ENCODE measurements at places on chromosomes 4 and X.
A peak's percentile ranks its signal among the peaks of the same experiment; 100 is the strongest.

- DNase-seq, result no peak
Measured at GRCh38 chr4:91171217-91171616, 1044.0 kb downstream of the CCSER1 start.

GRCh38 chr4:137067735-137068134 lies 464.6 kb downstream of the PCDH18 start:
- DNase-seq, result no peak

DNA sequence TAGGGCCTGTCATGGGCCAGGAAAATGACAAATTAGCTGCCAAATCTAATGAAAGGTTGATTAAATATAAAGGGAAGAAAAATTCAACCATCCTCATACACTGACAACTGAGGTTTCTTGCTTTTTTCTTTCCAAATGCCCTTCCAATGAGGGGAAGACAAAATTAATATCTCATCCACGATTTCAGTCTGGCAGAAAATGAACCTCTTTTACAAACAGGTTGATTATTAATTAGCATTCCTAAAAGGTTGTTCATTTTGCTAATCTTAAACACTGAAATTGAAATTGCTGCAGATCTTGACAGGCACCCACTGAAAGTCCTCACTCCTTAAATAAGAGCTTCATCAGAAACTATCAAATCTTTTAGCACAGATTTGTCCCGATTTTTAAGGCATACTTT lies 45.5 kb downstream of the NPFFR2 start:
- no peak for DNase-seq

GRCh38 chr4:66572949-66573348 lies 902.7 kb upstream of the EPHA5 start:
- peak; percentile 77 for DNase-seq

DNA sequence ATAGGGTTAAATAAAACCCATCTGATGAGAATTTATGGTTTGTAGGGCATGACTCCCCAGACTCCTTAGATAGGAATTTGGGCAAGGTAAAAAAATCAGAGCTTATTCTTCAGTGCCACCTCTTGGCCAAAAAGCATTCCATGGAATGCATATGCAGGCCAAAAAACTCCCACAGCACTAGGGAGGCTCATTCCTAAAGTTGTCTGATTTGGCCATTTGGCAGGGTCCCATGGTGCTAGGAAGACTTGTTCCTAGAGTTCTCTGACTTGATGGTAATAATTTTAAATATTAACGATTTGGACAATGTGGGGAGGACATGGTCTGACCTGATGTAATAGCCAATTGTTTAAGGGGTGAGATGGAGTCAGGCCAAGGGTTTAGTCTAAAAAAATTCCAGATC lies 93.0 kb downstream of the SPIN4 start:
- DNase-seq, result no peak

Measured in AG09309 (cell line).